ENCODE measurements at places on chromosomes 1 and 21. TPM values are rescaled to one million over a fixed set of nuclear protein-coding genes. Genes with fewer than 3 reads are reported as not detected.

DMBX1 gene
- total RNA-seq, result not detected

ZNF593OS gene
- 4.2 TPM for total RNA-seq

SPRTN gene
- total RNA-seq, result 21.4 TPM

SELENON gene
- total RNA-seq, result 79.8 TPM

DUSP23 gene
- total RNA-seq, result 11.6 TPM

SLC45A1 gene
- 6.1 TPM for total RNA-seq

LRRC38 gene
- not detected for total RNA-seq

PLD5 gene
- total RNA-seq, result 0.96 TPM

RXFP4 gene
- total RNA-seq, result not detected

HPDL gene
- total RNA-seq, result 2.3 TPM

PERM1 gene
- 0.32 TPM for total RNA-seq

BRDT gene
- not detected for total RNA-seq

C1orf210 gene
- not detected for total RNA-seq

TMEM81 gene
- total RNA-seq, result 9.3 TPM

PRAMEF27 gene
- total RNA-seq, result not detected

B3GALT6 gene
- total RNA-seq, result 30.0 TPM

ATP6V1G3 gene
- total RNA-seq, result not detected

HTR6 gene
- total RNA-seq, result not detected

FOXD2 gene
- not detected for total RNA-seq

UMODL1 gene
- total RNA-seq, result not detected
